ENCODE measurements at places on chromosomes 3 and 15. TPM values are rescaled to one million over a fixed set of nuclear protein-coding genes. Genes with fewer than 3 reads are reported as not detected.

Gene TRIM42
- not detected for total RNA-seq

Gene TLE3
- 59.2 TPM for total RNA-seq

DNA sequence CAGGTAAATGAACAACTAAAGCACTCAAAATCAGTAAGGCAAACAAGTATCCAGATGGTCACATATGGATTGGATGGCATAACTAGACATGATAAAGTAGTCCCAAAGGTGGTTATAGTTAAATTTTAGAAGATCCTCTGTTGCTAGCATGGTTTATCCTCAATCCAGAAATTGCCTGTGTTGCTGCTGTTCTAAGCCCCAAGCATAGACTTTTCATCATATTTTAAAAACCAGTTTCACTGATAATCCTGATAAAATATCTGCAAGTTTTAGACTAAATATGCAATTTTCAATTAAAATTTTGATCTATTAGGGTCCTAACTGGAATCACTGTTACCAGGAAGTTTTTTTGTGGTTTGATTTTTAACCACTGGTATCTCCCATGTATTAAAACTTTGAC, 35.4 kb downstream of the MBNL1 start:
- no peak overlapping the region for H3K4me3 ChIP-seq
- no peak overlapping the region for H3K27ac ChIP-seq
- H3K36me3 ChIP-seq = peaks cover 57% of the 10 kb centered on the region
- H3K4me1 ChIP-seq = peaks cover 76% of the 10 kb centered on the region

Gene PRSS50
- total RNA-seq = not detected

Gene ITPR1
- total RNA-seq = 59.6 TPM

Gene CD200R1L
- total RNA-seq = not detected

Measured in activated CD4-positive, alpha-beta memory T cell treated with anti-CD3 and anti-CD28 coated beads, Interleukin-2, amount 10 ng/mL, durations not matched to agents 7 days and 5 days (primary cell).